ENCODE measurements at places on chromosomes 16 and 17.

GRCh38 chr16:743794-744500, 3.1 kb upstream of the CIAO3 start:
- DNase-seq = no peak

GRCh38 chr17:63827801-63828221, 348 bp upstream of the FTSJ3 start:
- DNase-seq = no peak

GRCh38 chr17:81962499-81963441, 1.8 kb upstream of the NOTUM start:
- DNase-seq = no peak

GRCh38 chr17:18017958-18018357, 21.0 kb downstream of the ATPAF2 start:
- no peak for DNase-seq

DNA sequence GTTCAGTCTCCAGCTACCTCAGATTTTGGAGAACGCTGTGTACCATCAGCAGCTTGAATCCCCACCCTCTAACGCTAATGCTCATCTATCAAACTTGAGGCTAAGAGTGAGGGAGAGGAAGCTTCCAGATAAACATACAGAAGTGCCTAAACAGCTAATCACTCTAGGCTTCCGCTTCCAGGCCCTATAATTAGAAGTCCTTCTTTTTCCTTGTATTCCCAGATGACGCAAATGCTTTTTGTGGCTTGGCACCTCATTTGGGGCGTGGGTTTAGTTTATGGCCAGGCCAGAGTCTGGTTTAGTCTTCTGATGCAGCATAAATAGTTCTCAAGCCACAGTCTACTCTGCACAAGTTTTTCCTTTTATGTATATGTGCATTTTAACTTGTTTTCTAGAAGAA, 263.4 kb downstream of the BCAS3 start:
- peak; percentile 0 for DNase-seq

GRCh38 chr16:85528528-85529387, 84.4 kb upstream of the GSE1 start:
- DNase-seq = no peak

DNA sequence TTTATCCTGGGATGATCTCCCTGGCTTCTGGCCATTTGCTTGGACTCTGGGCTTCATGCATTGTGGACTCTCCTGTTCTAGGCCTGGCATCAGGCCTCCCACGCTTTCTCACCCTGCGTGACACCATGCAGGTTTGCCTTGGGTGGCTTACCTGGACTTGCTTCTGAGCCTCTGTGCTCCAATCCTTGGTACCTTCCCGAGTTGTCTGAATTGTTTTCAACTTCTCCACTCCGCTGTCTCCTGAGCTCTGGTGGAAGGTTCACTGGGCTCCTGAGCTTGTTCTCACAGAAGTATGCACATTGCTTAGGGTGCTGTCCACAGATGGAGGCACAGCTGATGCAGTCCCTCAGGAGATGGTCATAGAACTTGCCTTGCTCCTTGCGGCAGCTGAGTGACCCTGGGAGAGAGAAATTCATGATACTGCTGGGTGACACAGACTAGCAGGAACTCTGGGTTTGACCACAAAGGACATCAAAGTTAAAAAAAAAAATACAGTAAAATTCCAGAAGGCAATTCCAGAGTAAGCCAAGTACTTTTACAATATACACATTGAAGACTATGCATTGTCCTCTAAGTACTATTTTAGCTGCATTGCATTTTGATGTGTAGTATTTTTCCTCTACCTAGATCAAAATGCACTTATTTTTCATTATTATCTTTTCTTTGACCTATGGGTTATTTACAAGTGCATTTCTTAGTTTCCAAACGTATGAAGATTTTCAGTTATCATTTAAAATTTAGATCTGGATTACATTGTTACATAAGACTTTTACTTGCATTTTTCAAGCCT, 23.1 kb downstream of the TNFRSF13B start:
- DNase-seq = no peak

DNA sequence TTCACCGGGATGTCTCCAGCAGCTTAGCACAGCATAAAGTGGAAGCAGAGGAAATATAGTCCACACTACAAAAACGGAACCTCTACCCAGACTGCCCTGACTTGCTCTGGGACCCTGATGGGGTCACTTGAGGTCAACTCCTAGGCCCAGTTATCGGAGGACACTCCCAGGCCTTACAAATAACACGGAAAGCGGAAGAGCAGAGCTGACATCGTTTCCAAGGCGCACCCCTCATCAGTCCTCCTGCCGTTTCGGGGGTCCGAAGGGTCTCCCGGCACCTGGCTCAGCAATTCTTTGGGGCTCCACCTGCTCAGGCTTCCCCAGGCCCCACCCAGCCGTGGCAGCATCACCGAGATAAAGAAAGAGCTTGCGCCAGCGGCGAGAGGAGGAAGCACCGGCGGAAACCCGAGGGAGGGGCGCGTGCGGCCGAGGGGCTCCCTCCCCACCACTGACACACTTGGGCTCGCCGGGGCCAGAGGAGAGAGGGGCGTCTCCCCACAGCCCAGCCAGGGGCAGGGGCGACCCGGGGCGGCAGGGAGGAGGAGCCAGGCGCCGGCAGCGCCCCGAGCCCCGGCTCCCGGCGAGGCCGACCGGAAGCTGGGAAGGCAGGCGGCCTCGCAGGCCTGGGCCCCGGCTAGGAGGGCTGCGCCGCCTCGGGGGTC, 727 bp downstream of the CORO7 start:
- DNase-seq = peak; percentile 76
